ENCODE measurements at places on chromosomes 1 and 21.

- DNase-seq, result no peak
Measured at GRCh38 chr1:151891512-151891911, 17.8 kb downstream of the THEM4 start.

DNA sequence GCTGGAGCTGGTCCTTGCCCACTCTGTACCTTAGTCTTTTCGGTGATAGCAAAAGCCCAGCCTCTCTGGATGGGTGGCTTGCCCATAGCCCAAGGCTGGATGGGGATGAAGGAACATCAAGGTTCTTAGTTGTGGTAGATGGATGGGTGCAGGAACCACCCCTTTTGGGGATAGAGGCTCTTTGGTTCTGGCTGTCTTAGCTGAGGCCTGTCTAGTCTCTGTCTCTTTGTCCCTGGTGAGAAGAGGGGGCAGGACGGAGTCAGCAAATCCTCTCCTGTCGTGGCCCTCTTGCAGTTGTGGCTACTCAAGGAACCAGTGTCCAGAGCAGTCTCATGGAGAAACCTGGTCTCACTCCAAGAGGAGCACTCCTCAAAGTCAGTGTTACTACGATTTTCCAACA is 8.5 kb downstream of the VANGL2 start:
- DNase-seq, result no peak

DNA sequence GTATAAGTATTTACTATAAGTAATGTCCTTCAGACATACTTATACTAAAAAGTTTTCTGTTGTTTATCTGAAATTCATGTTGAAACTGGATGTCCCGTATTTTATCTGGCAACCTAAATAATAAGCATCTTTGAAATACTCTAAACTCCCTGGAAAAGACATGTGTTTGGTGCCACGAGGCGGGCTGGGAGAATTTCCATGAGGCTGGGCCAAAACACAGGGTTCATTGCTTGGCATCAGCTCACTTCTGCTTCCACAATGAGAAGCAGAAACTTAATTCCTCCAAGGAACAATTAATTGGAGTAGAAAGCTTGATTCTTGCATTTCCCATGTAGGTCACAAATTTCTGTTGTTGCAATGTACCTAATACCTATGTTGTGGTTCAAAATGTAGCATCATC is 110.2 kb downstream of the PSMG1 start:
- DNase-seq, result no peak

DNA sequence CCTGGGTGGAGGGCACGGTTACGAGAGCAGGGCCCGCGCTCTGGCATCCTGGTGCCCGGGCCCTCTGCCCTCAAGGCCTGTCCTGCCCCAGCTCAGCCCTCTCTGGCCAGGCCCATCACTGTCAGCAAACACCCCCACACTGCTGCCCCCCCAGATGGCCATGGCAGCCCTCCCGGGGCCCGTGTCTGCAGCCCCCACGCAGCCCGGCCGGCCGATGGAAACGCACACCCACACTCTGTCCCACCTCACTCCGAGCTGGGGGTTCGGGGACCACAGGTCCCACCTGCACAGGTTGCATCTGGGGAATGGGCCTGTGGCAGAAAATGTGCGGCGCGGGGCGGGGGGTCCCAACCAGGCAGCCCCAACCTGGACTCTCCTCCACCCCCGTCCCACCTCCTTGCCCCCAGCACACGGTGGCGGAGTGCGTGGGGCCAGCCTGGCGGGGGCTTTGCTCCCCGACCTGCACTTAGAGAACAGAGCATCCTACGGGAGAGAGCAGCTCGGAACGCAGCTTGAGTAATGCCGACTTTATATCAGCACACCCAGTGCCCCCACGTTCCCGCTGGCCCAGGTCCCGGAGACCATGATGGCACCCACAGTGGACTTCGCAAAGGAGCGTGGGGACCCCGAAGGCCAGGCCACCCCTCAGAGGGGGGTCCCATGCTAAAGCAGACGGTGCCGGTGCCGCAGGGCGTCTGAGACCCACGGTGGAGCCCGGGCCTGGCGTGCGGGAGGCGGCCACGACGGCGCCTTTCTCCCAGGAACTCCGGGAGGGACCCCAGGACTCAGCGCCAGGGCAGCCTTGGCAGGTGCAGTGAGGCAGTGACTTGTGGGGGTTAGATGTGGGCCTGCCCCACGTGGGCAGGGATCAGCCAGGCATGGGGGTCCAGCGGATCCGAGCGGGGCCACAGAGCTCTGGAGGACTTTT is 7.5 kb upstream of the RNF223 start:
- no peak for DNase-seq

DNA sequence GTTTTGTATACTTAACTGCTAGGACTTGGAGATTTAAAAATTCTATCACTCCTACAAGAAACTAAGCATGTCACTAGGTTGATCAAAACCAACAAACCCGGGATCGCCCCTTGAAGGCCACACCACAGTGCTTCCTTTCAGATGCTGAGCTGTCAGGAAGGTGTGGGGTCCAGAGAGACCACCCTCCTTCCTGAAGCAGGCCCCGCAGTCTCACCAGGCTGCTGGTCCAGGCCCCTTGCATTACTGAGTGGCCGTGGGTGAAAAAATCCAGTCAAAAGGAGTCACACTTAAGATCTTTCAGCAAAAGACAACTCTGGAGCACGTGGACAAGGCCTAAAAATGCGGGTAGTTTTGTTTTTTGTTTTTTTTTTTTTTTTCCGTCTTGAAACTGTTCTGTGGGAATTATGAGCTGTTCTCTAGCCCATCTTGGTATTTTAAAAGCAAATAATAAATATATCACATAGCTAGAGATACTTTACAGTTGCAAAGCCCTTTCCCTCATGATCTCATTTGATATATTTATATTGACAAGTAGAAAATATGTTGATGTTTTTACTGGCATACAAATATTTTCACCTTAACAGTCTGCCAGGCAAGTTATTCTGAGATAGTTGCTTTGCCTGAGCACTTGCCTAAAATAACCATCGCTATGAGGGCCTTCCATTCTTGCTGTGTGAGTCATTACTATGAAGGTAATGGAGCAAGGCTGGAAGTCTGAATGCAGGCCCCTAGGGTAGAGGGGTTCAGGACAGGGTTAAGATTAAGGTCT is 73.1 kb upstream of the EDEM3 start:
- no peak for DNase-seq

- no peak for DNase-seq
Measured at GRCh38 chr1:1956101-1956500, 37.0 kb upstream of the TMEM52 start.

GRCh38 chr1:158179301-158180041 is 1.2 kb upstream of the CD1D start:
- peak; percentile 39 for DNase-seq

DNA sequence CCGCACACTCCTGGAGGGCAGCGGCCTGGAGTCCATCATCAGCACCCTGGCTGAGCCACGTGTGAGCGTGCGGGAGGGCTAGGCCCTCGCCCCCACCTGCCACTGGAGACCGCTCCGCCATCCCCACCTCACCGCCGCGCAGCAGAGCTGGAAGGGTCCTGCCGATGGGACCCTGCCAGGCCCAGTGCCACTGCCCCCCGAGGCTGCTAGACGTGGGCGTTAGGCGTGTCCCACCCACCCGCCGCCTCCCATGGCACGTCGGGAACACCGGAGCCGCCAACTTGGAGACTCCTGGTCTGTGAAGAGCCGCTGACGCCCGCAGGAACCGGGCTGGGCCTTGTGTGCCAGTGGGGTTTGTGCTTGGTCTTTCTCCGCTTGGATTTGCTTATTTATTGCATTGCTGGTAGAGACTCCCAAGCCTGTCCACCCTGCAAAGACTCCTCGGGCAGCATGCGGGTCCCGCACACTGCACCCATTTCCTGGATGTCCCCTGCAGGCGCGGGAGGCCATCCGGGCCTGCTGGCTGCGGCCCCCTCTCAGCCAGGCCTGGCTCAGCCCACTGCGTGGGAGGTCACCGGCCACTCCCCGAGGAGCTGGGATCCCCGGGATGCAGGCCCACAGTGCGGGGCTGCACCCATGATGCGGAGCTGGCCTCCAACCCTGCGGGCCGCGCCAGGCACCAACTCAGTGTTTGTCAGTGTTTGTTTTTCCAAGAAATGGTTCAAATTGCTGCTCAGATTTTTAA is 6.0 kb downstream of the LY9 start:
- DNase-seq, result no peak

DNA sequence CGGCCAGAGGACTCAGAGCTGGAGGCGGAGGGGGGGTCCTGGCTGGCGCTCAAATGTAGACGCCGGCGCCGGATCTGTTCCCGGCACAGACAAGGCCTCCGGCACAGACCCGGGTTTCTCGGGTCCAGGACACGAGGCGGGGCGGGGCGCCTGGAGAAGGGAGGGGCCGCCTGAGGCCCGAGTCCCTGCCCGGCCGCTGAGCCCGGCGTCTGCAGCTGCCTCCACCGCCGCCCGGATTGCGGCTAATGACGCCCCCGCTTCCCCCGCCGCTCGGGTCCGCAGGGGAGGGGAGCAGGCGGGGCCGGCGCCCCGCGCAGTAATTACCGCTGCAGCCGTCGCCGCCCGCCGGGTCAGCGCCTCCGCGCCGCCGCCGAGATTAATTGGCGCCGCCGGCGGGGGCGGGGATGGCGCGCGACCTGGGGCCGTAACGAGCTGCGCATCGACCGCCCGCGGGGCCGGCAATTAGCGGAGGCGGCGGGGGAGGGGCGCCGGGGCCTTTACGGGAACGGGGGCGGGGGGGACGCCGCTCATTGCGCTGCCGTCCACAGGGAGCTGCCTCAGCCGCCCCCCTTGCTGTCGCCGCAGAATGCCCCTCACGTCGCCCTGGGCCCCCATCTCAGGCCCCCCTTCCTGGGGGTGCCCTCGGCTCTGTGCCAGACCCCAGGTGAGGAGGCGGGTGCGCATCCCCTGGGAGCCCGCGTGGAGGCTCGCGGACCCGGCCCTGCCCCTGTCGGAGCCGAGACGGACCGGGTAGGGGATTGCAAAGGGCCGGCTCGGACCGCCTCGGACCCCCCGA is 17.3 kb downstream of the NOC2L start:
- DNase-seq, result peak; percentile 19

GRCh38 chr1:189434461-189434860 is 1043.2 kb downstream of the BRINP3 start:
- no peak for DNase-seq

GRCh38 chr1:56070601-56071000 is 508.8 kb downstream of the PLPP3 start:
- DNase-seq, result no peak

GRCh38 chr1:173925306-173926242 is 8.4 kb upstream of the SERPINC1 start:
- DNase-seq, result no peak

DNA sequence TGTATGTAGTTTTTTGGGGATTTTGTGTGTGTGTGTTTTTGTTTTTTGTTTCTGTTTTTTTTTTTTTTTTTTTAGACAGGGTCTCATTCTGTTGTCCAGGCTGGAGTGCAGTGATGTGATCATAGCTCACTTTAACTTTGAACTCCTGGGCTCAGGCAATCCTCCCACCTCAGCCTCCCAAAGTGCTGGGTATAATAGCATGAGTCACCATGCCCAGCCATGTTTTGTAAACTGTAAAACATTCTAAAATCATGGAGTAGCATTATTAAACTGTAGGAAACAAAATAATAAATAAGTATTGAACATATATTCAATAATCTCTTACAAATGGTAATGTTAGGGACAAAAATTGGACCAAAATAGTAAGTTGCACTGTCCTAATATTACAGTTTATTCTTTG is 124.0 kb downstream of the FAF1 start:
- no peak for DNase-seq

GRCh38 chr1:173005196-173005864 is 45.4 kb downstream of the TNFSF18 start:
- DNase-seq, result no peak

GRCh38 chr1:223123011-223123610 is 19.9 kb downstream of the TLR5 start:
- DNase-seq, result no peak
